ENCODE measurements at places on chromosomes 6 and 20.

DNA sequence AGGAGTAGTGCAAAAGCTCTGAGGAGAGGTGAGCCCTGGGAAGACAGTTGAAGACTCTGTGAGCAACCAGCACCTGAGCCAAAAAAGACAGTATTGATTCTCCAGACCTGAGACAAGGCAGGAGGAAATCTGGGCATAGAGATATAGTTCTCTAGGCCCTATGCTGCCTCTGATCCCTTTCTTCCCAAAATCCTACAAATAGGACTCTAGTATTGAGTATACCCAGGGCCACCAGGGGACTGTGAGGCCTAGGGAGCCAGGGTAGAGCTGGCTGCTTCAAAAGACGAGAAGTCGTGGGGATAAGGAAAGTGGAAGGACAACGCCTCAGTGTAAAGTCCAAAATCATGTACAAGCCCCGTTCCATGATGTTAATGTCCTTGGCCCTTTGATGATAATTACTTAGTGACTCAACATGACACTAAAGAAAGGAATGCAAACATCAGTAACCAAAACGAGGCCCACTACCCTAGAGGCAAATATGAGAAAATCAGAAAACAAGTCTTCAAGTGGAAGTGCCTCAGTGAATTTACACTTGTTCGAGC, 197.3 kb upstream of the PROKR2 start:
- DNase-seq = no peak

DNA sequence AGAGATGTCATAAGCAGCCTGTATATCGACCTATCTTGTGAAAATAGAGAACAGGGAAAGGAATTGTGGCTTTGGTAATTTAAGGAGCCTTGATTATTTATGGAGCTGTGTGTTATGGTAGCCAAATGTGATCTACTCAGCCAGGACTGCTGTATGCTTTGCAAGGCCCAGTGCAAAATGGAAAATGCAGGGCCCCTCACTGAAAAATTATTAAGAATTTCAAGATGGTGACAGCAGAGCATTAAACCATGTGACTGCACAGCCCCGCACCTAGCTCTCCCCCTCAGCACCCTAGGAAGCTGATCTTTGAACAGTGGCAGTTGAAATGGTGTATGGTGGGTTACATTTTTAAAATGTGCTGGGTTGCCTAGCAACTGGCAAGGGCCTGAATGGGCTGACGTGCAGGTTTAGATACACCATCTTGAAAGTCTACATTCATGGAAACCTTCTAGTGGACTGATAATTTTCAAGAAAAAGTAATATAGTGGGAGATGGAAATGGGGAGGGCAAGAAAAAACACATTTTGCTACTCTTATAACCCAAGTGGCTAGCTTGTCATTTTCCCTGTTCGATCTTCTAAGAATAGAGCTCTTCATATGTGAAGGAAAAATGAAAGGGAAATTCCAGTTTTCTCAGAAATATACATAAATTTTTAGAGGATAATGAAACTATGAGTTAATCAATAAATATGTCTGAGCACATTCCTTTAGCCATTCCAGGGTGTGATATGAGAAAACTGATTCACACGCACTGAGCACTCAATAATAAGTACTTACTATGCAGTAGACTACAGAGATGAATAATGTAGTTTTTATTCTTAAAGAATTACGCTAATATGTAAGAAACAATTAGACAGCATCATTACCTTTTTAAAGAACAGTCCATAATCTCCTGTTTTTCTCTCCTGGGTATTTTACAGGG, 208.0 kb downstream of the ARHGAP18 start:
- no peak for DNase-seq

GRCh38 chr20:54629632-54630031, 154.2 kb downstream of the DOK5 start:
- DNase-seq = no peak

- no peak for DNase-seq
Observed at GRCh38 chr6:20129290-20130088, 82.8 kb downstream of the MBOAT1 start.

GRCh38 chr6:15628499-15629131, 34.2 kb downstream of the DTNBP1 start:
- DNase-seq = peak; percentile 7

DNA sequence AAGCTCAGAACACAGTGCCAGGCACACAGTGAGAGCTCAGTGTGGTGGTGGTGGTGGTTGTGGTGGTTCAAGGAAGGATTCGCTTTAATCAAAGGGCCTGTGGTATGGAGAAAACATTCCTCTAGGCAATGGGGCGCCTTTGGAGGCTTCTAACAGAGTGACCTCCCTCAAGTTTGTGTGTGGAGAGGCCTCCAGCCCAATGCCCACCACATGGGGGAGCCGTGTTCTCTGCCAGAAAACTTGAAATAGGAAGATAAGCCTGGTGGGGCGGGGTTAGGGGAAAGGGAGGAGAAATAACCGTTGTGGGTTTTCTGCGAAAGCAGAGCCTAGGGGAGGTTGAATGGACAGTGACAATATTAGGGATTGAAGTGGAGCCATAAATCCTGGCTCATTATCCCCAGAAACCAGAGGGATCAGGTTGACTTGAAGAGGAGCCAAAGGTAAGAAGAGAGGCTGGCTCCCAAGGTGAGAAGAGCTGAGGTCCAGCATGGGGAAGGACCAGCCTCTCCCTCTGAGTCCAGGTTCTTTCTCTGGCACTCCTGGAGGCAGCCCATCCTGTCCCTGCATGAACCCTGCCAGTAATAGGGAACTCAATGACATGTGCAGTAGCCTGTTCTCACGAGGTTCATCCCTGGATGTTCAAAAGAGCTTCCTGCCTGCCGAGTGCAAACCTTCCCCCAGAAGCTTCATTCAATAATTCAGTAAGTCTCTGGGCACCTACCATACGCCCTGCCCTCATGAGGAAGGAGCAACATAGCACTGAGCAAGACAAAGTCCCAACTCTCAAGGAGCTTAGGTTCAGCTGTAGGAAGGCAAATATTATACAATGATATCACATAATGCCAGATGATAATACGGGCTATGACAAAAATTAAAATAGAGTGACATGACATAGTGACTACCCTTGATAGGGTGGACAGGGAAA, 51.4 kb downstream of the TGM2 start:
- no peak for DNase-seq

DNA sequence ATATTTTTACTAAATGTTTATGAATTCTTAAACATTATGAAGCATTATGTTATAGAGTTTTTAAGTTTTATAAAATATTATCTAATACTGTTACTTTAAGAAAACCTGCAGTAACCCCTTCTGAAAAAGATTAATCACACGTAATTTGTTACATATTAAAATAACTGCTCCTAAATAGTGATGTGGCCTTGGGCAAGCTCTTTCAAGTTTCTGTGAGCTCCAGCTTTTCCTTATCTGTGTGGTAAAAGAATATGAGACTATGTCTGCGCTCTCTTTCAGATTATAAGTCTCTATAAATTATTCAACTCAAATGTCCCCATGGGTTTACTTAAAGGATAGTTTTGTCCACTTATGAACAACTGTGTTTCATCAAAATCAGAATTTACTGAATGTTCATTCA, 31.9 kb downstream of the HLA-DMB start:
- DNase-seq = no peak

DNA sequence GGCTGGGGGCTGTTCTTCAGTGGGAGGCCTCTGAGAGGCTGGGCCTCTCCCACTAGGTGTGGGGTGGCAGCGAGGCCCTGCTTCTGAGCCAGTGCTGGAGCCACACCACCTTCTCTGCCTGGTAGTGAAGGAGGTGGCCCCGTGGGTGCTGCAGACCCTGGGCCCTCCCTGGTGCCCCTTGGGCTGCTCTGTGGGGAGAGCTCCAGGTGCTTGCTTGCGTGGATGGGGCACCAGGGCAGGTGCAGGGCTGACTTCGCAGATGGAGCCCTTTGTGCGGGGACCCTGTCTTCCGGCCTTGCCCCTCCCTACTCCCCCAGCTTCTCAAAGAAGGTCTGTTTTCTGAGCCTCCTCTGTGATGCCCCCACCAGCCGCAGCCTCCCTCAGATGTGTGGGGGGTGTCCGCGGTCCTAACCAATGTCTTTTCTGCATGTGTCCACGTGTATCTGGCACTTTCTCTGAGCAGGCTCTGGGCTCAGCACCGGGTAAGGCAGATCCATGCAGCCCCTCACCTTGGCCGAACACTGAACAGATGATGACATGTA, 17.2 kb upstream of the MYT1 start:
- no peak for DNase-seq

GRCh38 chr20:19777981-19778380, 19.9 kb downstream of the RIN2 start:
- no peak for DNase-seq

GRCh38 chr20:31472395-31473330, 2.3 kb downstream of the DEFB124 start:
- DNase-seq = no peak

DNA sequence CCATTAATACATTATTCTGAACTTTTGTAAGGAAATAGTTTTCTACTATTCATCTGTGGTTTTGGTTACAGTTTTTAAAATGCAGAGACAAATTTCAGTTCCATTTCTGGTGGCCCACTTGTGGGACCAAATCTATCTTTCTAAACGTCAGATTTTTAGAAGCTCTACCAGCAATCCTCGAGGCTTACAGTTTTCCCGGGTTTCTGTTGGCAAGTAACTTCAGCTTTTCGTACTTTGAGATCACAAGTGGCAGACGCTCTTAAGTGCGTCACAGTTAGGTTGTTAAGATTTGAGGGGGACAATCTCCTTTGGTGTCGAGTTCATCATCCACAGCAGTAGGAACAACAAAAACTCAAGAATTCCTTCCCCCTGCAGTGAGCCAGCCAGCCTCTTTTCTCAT, 60.0 kb downstream of the JARID2 start:
- no peak for DNase-seq

GRCh38 chr20:41202426-41202825, 65.1 kb downstream of the PLCG1 start:
- DNase-seq = no peak

- DNase-seq = no peak
Observed at GRCh38 chr20:20562507-20562906, 149.9 kb downstream of the RALGAPA2 start.

- no peak for DNase-seq
Observed at GRCh38 chr6:31639449-31639861, 13.0 kb downstream of the BAG6 start.

DNA sequence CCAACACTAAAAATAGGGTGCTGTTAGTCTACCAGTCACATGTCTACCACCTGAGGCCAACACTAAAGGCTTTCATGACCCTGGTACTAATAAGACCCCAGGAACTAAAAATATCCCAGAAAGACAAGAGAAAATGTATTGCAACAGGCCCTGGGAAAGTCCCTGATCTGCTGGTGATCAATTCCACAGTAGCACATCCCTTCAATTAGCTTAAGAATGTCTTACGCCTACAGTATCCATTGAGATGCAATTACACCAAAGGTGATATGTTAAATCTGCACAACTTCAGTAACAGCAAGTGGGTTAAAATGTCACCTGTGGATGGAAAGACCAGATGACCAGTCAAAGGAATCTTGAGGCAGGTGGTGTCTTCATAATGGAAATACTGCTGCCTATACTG, 3.1 kb downstream of the SEMG1 start:
- DNase-seq = no peak

- DNase-seq = no peak
Observed at GRCh38 chr6:66896415-66896814, 1189.4 kb upstream of the EYS start.

- no peak for DNase-seq
Observed at GRCh38 chr6:125743604-125744003, 5.8 kb upstream of the HEY2 start.

- no peak for DNase-seq
Observed at GRCh38 chr6:10424040-10424439, 9.2 kb upstream of the TFAP2A start.

Data from stimulated activated CD8-positive, alpha-beta memory T cell treated with anti-CD3 and anti-CD28 coated beads, Interleukin-2, amount 100 ng/mL, for 1 hour (primary cell).